Activated T-helper 1 cell treated with anti-CD3 and anti-CD28 coated beads, Interleukin-2, amount 50 U/mL, for 16 hours (primary cell): ENCODE measurements at places on chromosomes 2 and 18.

DNA sequence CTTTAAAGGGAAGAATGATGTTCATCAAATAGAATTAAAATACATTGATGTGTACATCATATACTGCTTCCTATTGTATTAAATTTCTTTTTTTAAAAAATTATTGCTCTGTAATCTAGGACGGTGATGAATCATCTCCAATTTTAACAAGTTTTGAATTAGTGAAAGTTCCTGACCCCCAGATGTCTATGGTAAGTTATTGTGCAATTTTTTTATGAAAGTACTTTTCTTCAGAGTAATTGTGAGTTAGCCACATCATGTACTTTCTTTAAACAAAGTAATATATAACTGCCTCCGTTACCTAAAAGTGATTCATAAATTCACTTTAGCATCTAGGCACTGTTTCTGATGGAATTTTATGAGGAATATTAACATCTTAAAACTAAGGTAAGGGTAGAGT is 38.1 kb downstream of the PIK3C3 start:
- DNase-seq: no peak

- no peak for DNase-seq
Measured at GRCh38 chr2:237913193-237913917, 53.5 kb upstream of the UBE2F start.

GRCh38 chr2:150532879-150533278 is 45.4 kb upstream of the RND3 start:
- no peak for DNase-seq

GRCh38 chr2:186588940-186589611 is 780 bp upstream of the ITGAV start:
- no peak for DNase-seq

GRCh38 chr2:134070281-134070741 is 183.6 kb upstream of the MGAT5 start:
- DNase-seq: no peak

DNA sequence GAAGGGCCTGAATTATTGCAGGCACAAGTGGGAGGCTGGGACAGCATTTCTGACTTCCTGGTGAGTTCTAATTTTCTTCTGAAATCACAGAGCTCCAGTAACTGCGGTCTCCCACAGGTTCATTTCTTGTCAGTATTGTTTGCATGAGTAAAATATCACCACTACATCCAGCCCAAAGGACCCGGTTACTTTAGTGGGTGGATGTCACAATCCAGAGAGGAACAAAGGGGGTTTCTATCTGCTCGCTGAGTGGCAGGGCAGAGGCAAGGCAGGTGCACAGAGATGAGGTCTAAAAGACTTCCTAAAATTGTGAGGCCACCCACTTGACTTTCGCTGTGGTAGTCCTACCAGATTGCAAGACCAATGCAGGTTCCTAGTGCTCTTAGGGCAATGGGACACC is 800.4 kb upstream of the ID2 start:
- DNase-seq: no peak

GRCh38 chr2:39516347-39517101 is 79.4 kb upstream of the MAP4K3 start:
- DNase-seq: no peak

- DNase-seq: no peak
Measured at GRCh38 chr18:68543344-68543743, 171.6 kb downstream of the TMX3 start.

DNA sequence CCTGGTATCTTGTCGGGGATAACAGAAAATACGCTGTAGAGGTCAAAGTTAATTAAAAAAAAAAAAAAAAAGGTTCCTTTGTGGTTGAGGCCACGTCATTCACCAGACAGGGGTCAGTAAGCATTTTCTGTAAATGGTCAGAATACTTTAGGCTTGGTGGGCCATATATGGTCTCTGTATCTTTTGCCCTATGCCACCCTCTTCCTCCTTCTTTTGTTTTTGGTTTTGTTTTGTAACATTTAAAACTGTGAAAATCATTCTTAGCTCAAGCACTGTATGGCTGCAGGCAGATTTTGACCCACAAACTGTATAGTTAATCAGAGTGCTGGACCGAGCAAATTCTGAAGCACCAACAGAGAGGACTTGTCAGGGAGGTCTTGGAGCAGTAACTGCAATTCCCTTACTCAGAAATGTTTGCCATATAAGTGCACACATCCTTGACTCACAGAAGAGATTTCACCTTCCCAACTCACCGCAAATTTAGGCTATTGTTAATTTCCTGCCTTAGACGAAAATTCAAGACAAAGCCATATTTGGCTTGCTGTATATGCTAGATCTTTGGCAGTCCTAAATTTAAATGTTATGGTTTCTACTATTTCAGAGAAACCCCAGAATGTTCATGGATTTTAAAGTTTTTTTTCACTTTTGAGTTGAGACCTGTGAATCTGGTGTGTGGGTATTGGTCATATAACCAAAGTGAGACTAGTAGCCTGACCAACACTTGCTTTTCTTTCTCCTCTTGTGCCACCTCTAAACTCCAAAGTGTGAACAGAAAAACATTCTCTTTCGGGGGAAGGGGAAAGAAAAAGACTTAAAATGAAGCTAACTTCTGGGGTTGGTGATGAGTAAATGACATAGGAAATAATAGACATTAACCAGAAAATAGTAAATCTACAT is 65.4 kb downstream of the DOCK10 start:
- DNase-seq: no peak

GRCh38 chr18:79690071-79690470 is 10.5 kb downstream of the CTDP1 start:
- DNase-seq: no peak

DNA sequence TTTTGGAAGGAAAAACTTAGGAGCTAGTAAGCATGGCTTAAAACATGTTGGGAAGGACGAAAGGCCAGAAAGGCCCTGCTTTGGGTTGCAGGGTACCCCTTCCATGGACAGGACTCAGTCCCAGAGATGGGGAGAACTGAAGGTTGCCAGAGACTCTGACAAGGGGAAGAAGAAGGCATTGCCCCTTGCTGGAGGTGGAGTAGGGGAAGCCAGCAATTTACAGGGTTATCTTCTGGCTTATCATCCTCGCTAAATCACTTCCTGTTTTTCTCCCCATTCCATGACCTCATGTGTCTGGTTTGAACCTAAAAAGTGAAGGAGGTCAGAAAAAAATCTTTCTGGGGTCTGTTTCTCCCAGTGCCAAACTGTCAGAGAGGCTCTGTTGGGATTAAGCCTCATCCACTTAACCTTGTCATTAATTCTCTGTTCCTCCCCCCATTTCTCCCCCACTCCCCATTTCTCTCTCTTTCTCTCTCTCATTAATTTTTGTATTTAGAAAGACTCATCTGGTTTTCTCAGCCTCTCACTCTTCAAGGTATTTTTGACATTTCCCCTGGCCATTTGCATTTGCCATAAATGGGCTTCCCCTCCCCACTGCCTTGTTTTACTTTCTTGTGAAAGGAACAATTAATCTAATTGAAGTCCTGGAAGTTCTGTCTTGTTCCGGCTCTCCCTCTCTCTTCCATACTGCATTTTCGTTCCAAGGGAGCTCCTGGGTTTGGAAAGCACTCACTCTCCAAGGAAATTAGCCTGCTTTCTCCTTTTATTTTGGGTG is 17.4 kb downstream of the NRP2 start:
- DNase-seq: no peak

- no peak for DNase-seq
Measured at GRCh38 chr2:120442541-120442922, 96.6 kb downstream of the INHBB start.

DNA sequence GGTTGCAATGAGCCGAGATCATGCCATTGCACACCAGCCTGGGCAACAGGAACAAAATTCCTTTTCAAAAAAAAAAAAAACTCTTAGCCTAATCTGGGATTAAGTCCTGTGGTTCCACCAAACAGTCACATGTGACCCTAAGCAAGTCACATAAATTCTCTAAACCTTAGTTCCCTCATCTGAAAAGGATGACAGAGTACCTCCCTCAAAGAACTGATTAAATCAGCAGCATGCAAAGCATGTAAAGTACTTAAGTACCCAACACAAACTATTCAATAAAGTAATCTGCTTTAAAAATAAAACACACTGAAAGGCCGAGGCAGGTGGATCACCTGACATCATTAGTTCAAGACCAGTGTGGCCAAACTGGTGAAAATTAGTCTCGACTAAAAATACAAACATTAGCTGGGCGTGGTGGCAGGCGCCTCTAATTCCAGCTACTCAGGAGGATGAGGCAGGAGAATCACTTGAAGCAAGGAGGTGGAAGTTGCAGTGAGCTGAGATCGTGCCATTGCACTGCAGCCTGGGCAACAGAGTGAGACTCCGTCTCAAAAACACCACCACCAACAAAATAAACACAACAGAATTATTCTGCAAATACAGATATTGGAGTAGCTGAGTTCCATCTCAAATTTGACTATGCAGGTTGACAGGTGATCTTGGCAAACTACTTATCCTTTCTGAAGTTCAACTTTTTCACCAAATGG is 7.0 kb downstream of the USP34 start:
- no peak for DNase-seq

DNA sequence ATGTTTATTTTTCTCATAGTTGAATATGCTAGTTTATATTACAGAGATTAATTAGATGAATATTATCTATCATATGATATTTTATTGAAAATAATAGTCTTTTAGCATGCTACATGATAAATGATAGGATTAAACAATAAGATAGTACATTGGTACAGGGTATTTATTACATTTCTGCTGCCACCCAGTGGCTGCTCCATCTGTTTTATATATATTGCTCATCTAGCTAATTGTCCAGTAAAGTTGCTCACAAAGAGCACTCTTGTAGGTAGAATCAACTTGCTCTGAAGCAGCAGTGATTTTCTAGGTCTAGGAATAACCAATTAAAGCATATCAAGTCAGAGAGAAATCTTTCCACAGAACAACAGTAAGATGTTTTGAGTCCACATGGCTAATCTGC is 183.3 kb downstream of the ASXL3 start:
- DNase-seq: no peak

- DNase-seq: no peak
Measured at GRCh38 chr2:227464851-227465250, 7.1 kb upstream of the AGFG1 start.

GRCh38 chr2:113770929-113771328 is 14.5 kb upstream of the SLC35F5 start:
- no peak for DNase-seq

- DNase-seq: no peak
Measured at GRCh38 chr18:9823805-9824473, 61.8 kb upstream of the TXNDC2 start.

- DNase-seq: no peak
Measured at GRCh38 chr2:185668710-185669109, 69.9 kb upstream of the FSIP2 start.

GRCh38 chr2:47767880-47768609 is 14.9 kb upstream of the MSH6 start:
- peak; percentile 53 for DNase-seq

- no peak for DNase-seq
Measured at GRCh38 chr18:62729487-62730386, 14.4 kb downstream of the PHLPP1 start.

DNA sequence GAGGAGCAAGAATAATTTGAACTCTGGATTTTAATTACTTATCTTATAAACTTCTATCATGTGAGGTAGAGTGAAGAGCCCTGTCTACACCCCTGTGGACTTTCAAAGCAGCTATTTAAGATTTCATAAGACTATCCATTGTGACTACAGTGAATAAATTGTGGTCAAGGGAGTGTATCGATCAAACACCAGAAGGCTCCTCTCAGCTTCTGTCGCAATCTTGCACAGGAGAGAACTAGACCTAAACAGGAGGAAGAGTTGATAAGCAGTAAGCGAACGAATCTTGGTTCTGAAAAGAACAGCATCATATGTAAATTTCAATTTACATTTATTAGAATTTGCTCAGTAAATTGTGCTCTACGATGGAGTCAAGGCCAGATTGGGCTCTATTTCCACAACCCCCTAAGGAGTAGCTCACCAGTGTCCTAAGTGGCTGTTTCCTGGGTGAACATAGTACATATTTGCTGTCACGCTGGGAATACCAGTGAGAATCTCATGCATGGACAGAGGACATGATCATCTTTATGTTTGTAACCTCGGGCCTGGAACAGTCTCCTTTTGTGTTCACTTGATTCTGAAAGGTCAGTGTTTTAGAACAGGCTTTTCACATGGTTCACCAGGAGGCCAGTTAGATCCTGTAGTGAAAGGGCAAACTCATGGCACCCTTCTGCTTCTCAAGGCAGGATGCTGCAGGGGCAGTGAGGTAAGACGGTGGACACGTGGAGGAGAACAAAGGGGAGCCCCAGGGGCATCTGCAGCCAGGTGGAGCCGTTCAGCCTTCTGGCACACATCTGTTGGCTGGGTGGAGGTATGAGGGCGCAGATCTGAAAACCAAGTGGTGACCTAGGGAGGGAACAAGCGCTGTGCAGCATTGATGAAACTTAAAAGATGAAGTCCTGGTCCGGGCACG is 33.3 kb downstream of the NPAS2 start:
- DNase-seq: no peak

- DNase-seq: no peak
Measured at GRCh38 chr18:1014509-1014908, 109.8 kb downstream of the ADCYAP1 start.

GRCh38 chr18:62828852-62829251 is 113.5 kb downstream of the PHLPP1 start:
- no peak for DNase-seq

GRCh38 chr18:21342372-21342771 is 100.3 kb downstream of the GREB1L start:
- no peak for DNase-seq

DNA sequence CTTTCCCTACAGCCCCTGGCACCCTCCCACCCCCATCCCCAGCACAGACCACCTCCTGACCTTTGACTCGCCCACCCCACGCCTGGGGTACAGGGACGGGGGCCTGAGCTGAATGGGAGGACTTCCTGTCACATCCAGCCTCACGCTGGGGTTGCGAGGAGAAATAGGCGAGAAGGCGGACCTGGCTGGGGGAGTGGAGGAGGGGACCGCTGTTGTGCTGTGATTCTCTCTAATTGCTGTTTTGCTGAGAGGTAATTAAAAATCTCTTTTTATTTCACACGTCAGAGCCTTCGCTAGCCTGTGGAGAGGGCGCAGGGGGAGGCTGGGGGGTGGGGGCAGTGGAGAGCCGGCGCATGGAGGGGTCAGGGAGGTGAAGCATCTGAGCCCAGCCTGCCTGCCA is 9.7 kb upstream of the ECEL1 start:
- DNase-seq: no peak

DNA sequence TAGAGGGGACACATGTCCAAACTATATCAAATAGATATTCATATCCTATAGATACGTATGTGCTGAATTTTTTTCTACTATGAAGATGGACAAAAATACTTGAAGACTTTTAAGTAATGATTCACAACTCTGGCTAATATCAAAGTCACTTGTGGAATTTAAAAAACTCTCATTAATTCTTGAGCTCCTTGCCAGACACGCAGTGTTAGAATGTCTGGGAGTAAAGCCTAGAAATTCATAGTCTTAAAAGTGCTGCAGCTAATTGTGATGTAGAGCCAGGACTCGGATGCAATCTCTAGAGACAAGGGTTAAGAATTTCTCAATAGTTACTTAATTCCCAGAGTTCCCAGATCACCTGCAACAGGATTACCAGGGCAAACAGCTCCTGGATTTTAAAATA is 107.4 kb downstream of the ARL6IP6 start:
- no peak for DNase-seq

DNA sequence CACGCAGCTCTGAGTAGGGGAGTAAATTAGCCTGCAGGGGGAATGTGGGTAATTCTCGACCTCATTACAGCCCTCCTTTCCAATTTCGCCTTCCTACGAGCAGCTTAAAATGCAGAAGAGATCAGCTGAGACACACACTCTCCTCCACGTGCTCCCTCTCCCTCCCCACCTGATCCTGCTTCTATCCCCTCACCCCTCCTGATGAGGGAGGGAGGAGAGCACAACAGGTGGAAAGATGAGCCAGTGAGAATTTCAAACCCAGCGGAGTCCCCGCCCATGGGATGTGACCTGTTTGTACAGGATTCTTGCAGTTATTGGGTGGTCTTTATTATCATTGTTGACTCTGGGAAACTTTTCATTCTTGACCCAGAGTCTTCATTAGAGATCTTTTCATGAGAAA is 35.5 kb downstream of the DDX18 start:
- no peak for DNase-seq
